ENCODE measurements at places on chromosomes 7 and 10.

GRCh38 chr10:76086761-76087639 is 655.6 kb downstream of the LRMDA start:
- DNase-seq: no peak

GRCh38 chr7:55540226-55540858 is 32.0 kb downstream of the VOPP1 start:
- DNase-seq: no peak

GRCh38 chr7:111588065-111588433 is 25.8 kb upstream of the IMMP2L start:
- no peak for DNase-seq

GRCh38 chr7:138396251-138397070 is 63.6 kb upstream of the TRIM24 start:
- no peak for DNase-seq

GRCh38 chr10:71604324-71605018 is 115.1 kb downstream of the C10orf105 start:
- DNase-seq: no peak

GRCh38 chr10:52464368-52465124 is 150.5 kb downstream of the DKK1 start:
- no peak for DNase-seq

DNA sequence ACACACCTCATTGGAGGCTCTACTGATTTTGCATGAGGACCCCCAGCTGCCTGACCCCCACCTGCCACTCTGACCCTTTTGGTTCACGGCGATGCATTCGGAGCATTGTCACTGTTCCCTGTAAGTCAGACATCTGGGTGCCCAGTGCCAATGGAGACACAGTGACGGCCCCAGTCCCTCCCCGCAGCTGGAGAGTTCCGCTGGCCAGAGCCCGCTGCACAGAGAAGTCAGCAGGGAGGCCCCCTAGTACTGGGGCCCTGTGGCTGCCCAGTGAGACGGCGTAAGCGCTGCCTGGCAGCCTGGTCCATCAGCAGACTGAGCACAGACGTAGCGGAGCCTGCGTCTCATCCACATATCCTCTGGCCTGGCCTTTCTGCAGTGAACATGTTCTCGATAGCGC is 77.5 kb downstream of the NKX6-2 start:
- DNase-seq: no peak

DNA sequence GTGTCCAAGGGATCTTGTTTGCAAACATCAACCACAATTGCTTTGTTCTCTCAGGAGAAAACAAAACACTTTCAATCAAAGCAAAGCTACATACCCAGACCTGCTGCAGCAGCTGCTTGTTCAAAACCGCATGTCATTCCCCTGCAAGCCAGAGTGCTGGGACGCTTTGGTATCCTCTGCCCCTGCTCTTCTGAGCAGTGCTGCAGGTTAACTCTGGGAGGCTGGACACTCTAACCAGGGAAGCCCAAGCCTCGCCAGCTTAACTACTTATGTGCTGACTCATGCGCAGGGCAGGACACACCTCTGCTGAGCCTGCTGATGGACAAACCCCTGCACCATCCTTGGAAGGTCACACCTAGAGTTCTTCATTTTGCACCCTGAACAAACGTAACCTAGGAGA is 28.2 kb upstream of the ASAH2 start:
- DNase-seq: no peak

DNA sequence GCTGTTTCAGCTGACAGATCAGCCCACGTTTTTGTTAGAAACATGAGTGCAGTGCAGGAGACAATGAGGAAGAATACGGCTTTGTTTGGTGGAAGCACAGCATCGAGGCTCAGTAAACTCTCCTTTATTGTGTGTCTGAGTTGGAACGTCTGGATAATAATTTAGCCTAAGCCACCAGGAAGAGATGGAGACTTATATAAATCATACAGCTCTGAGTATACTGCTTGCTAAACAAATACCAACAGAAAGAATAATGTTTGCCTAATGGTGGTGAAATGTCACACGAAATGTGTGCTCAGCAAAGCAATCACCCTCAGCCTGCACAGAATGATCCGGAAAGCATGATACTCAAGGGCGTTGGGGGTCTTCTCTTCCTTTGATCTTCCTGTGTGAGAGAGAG is 664.1 kb upstream of the ADARB2 start:
- DNase-seq: no peak

GRCh38 chr10:97849103-97849686 is 448 bp upstream of the GOLGA7B start:
- DNase-seq: no peak

DNA sequence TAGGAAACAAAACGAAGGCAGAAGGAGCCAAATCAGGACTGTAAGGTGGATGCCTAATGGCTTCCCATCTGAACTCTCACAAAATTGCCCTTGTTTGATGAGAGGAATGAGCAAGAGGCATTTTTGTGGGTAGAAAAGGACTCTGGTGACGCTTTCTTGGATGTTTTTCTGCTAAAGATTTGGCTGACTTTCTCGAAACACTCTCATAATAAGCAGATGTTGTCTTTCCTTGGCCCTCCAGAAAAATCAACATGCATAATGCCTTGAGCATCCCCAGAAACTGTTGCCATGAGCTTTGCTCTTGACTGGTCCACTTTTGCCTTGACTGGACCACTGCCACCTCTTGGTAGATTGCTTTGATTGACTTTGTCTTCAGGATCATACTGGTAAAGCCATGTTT is 13.5 kb downstream of the PTPN12 start:
- DNase-seq: no peak

DNA sequence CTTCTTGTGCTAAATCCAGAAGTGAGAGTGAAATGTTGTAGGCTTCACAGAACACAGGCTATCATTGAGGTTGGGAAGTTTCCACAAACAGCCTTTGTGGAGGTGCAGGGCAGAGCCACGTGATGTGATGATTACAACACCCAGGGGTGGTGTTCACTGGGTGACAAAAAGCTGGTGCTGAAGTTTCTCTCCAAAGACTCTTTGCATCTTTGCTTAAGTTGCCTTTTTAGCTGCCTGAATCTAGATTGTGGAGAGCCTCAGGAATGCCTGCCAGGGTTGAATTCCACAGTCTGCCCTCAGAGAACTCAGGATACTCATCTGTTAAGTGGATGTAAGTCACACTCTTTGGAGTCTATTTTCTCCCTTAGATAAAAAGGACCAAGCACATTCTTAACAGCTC is 56.3 kb downstream of the PLXNA4 start:
- no peak for DNase-seq

DNA sequence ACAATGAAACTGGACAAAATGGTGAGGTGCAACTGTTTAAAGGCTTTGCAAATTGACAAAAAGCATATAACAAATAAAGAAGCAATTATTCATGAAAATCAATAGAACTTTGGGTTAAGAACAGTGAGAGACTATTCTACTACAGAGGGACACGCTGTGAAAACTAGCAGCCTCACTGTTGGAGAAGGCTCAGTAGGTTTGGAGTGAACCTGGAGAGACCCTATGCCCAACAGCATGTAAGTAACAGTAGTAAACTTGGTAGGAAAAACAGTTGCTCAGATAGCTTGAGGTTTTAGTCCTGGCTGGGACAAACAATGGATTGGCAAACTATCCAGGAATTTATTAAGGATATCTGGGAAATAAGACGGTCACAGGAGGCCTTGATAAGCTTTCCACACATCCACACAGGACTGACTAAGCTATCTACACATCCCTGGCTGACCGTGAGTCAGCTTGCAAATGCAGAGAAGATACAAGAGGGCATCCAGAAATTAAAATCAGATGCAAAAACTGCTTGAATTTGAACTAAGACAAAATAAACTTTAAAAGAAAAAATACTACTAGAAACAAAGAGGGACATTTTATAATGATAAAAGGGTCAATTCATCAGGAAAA is 15.9 kb downstream of the FAM149B1 start:
- no peak for DNase-seq

- DNase-seq: peak; percentile 92
Measured at GRCh38 chr7:151459726-151460473, 20.0 kb upstream of the CRYGN start.

GRCh38 chr10:86600296-86600695 is 54.1 kb upstream of the OPN4 start:
- no peak for DNase-seq

GRCh38 chr7:49127359-49127913 is 203.1 kb downstream of the CDC14C start:
- DNase-seq: no peak

DNA sequence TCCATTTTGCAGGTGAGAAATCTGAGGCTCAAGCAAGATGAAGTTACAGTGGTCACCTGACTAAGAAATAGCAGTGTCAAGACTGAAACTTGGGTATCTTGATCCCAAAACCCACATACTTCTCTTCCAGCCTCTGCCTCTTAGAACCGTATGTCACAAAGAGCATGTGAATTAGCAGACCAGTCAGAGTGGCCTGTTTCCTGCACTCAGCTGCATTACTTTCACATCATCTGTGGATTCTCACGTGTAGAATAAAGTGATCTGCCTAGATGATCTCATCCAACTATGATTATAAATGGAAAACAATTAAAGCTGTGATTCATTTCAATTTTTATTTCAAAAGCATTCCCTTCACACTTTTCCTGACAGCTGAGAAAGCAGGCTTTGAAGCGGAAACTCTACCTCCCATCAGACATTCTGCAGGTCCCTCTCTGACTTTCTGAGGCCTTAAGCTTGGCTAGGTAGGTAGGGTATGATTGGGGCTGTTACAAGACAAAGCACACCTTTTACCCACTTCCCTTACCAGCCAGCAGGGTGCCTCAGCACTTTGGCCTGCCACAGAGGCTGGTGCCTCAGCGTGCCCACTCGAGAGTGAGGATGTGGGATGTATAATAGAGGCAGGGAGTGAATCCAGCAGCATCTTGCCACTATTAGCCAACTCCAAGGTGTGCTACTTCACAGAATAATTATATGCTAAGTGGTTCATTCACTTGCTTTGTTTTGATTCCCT is 70.2 kb upstream of the PDE1C start:
- no peak for DNase-seq

- DNase-seq: no peak
Measured at GRCh38 chr7:13017333-13017857, 330.0 kb downstream of the ARL4A start.

GRCh38 chr10:52185256-52185655 is 128.8 kb upstream of the DKK1 start:
- no peak for DNase-seq

DNA sequence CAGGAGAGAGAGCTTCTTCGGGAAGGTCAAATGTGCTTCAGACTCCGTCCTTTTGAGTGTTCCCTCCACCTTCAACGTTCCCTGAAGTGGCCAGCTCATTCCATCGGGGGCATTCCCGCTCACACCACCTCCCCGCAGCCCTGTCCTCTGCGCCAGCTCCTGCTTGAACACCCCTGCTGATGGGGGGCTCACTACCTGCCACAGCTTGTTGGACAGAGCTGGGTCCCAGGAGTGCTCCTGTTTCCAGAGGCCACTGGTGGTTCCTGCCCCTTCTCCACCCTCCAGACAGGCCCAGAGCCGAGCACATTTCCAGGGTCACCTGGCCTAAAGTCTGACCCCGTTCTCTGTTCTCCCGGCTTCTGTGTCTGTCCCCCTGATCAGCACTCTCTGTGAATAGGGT is 67.4 kb downstream of the ELFN1 start:
- DNase-seq: no peak

DNA sequence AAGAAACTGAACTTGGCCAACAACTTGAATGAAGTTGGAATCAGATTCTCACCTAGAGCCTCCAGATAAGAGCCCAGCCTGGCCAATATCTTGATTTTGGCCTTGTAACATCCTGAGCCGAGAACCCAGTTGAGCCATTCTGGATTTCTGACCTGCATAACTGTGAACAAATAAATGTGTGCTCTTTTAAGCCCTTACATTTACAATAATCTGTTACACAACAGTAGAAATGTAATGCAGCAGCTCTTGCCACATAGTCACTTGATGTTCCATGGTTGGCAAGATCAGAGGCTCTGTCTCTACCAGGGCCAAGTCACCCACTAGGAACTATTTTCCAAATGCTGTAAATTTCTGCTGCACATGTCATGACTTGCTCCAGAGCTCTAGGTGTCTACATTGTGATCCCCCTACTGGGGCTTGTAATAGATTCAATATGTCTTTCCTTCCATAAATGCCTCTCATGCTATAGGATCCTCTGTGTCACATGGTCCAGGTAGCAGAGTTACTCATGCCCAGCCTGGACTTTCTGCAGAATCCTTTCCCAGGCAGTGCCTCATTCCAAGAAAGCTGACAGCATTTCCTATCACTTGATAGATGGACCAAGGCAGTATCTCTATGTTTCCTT is 11.4 kb upstream of the RBM20 start:
- no peak for DNase-seq

GRCh38 chr7:92135052-92135889 is 994 bp upstream of the CYP51A1 start:
- DNase-seq: no peak

GRCh38 chr10:36888925-36889573 is 236.3 kb upstream of the ANKRD30A start:
- no peak for DNase-seq

DNA sequence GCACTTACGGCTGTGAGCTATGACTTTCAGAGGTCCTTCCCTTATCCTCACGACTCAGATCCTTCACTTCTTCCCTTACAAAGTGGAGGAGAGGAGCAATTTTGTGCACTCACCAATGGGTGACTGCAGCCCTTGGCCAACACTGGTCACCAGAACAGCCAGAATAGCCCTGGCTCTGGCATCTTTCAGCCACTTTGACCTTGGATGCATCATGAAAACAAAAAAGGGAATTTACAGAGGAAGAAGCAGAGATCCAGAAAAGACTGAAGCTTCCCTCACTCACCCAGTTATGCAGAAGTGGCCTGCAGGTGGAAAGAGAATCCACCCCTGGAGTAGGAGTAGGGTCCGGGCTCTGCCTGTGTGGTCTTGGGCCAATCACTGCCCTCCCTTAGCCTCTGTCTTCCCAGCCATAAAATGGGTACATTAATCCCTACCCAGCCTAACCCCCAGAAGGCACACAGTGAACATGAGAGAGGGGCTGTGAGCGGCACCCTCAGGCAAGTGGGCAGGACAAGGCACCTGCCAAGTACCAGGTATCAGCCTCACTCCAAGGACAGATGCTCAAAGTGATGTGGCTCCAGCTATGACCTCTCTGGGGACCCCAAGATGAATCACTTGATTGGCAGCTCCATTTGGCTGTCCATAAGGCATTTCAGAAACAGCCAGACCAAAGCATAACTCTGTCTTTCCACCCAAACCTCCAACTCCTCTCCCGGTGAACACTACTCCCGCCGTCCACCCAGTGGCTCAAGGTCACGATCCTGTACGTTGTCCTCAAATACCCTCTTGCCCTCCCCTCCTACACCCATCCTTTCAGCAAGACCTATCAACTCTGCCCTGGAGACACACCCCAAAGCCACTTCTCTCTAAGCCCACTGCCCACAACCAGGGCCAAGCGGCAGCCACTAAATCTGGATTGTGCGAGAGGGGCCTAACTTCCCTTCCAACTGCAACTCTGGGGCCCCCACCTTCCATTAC is 129.8 kb upstream of the ZMIZ1 start:
- no peak for DNase-seq
